ENCODE measurements at places on chromosomes 16 and 17.

GRCh38 chr17:80445726-80446110 lies 30.7 kb downstream of the NPTX1 start:
- no peak for DNase-seq

GRCh38 chr17:5422505-5422904 lies 2.5 kb downstream of the RPAIN start:
- no peak for DNase-seq

GRCh38 chr17:75102385-75102821 lies 7.4 kb upstream of the ARMC7 start:
- no peak for DNase-seq

GRCh38 chr17:80422276-80422675 lies 7.3 kb downstream of the ENDOV start:
- DNase-seq = no peak

- no peak for DNase-seq
Observed at GRCh38 chr16:49701789-49702494, 154.0 kb downstream of the ZNF423 start.

DNA sequence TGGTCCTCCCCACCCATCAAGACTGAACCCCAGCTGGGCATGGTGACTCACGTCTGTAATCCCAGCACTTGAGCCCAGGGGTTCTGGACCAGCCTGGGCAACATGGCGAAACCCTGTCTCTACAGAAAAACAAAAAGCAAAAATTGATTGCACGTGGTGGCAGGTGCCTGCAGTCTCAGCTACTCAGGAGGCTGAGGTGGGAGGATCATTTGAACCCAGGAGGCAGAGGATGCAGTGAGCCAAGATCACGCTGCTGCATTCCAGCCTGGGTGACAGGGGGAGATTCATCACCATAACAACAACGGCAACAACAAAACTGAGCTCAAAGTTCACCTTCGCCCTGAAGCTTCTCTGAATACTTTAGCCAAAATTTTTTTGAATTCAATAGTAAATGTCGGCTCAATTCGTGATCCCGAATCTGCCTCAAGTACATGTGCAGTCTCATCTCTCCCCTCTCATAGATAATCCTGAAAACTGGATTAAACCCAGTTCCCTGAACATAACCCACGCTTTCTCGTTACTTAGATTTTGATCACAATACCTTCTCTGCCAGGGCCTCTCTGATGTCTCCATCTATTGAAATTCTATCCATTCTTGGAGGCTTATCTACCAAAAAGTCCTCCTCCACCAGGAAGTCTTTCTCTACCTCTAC lies 13.5 kb upstream of the MYH10 start:
- no peak for DNase-seq
